ENCODE measurements at places on chromosomes 12 and 14. TPM values are rescaled to one million over a fixed set of nuclear protein-coding genes. Genes with fewer than 3 reads are reported as not detected.

The KCNJ8 gene
- under 0.01 TPM for total RNA-seq

The ADCY4 gene
- 51.0 TPM for total RNA-seq

The OR4E2 gene
- not detected for total RNA-seq

The BATF gene
- 3.4 TPM for total RNA-seq

All from dermis lymphatic vessel endothelial cell (primary cell).